Caki2 (cell line): ENCODE measurements at places on chromosomes 13 and 19.

DNA sequence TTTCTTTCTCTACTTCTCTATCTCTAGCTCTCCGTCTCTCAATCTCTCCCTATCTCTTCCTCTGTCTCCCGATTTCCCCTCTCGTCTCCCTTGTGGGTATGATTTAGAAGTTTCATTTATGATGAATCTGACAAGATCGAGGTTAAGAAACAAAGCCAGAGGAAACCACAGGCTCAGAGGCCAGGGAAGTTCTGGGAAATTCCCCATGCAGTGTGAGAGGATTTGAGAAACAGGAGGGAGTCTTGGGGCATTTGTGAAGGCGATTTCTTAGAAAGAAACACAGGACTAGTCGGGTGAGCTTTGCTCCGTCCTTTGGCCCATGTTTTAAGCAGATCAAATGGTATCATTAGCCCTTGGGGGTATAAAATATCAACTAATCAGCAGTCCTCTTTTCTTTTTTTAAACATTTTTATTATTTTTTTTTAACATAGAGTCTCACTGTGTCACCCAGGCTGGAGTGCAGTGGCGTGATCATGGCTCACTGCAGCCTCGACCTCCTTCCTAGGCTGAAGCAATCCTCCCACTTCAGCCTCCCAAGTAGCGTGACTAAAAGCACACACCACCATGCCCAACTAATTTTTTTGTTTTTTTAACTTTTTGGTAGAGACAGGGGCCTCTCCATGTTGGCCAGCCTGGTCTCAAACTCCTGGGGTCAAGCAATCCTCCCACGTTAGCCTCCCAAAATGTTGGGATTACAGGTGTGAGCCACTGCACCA lies 25.8 kb downstream of the TNFSF9 start:
- no peak for DNase-seq

- DNase-seq: no peak
These were observed 909 bp downstream of the CC2D1A start for GRCh38 chr19:13906910-13907309.

- no peak for DNase-seq
These were observed 95.6 kb upstream of the RFC3 start for GRCh38 chr13:33722216-33722915.

- DNase-seq: no peak
These were observed 8.5 kb upstream of the STK24 start for GRCh38 chr13:98585398-98585754.

DNA sequence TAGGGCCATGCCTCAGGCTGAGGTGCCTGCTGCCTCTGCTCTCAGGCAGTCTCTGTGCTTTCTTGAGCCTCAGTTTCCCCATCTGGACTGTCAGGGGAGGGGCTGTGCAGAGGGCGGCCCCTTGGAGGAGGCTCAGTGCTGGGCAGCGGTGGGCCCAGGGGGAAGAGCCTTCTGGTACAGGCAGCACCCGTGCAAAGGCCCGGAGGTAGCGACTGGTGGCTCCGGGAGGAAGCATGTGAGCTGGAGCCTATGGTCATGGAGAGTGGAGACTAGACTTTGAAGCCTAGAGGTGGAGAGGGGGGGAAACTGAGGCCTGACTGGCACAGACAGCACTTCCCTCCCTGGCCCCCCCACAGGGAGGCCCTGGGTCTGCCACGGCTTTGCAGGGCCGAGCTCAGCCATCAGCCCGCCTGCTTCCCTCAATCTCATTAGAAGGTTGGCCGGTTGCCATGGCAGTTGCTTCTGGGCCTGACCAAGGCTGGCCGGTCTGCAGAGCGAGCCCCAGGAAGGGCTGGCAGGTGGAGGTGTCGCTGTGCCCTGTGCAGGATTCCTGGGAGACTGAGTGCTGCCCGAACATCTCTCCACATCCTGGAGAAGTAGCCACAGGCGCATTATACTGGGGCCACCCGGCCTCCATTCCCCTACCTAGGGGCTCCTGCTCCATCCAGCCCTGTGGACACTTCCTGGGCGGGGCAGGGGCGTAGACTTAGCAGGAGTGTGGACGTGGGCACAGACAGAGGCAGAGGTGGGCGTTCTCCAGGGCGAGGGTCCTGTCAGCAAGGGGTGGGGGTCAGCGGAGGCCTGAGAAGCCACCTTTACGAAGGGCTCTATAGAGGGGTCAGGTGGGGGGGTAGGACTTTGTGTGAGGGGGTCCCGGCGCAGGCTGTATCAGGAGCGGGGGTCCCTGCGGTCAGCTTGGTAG lies 53.2 kb downstream of the CRTC1 start:
- no peak for DNase-seq

- DNase-seq: peak; percentile 90
These were observed 2.3 kb upstream of the HAS1 start for GRCh38 chr19:51726049-51726448.

GRCh38 chr19:35346193-35347052 lies 1.3 kb upstream of the FFAR1 start:
- DNase-seq: no peak

DNA sequence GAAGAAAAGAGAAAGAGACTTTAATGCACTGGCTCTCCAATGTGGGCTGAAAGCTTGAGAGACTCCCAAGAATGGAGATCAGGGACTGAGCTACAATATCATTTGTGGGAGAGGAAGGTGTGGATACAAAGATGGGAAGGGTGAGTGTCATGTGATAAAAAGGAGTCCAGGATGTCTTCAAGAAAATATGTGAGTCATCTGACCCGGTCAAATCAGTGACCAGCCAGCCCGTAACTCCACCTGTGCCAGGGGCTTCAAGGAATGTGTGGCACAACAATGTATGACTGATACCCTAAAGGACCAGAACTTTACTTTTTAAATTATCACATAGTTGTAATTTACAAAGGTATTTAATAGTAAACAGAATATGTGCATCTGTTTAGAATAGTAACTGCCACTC lies 97.2 kb downstream of the DOCK9 start:
- no peak for DNase-seq

GRCh38 chr13:87614276-87614675 lies 56.9 kb upstream of the SLITRK5 start:
- no peak for DNase-seq

- DNase-seq: no peak
These were observed 103.4 kb downstream of the LHFPL6 start for GRCh38 chr13:39499604-39500003.

- no peak for DNase-seq
These were observed 380.4 kb downstream of the PCDH9 start for GRCh38 chr13:66849706-66850105.

GRCh38 chr13:80633251-80633650 lies 292.3 kb upstream of the SPRY2 start:
- DNase-seq: no peak

DNA sequence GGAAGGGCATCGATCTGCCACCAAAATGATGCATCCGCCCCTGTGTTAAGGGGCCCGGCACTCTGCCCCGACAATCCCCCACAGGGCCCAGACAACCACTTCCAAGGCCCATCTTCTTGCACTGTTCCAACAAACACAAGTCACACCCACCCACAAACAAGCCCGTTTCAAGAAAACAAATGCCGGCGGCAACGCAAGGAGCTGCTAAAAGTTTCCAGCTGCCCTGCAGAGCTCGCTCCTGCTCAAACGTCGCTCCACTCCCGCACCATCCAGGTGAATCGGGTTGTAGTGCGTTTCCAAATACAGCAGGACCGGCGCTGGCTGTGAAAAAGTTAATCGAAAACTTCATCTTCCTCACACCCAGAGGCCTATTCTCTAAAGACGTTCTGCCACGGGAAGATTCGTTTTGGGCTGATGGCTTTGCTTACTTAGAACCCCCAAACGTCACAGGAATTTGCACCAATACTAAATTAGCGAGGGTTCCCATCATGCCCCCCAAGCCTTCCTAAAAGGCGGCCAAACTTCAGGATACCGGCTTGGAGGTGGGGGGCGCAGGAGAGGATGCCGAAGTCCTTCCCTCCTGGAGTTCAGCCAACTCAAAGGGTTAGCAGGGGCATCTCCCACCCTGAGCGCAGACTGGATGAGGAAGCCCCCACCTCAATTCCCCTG lies 107.4 kb upstream of the DOCK9 start:
- DNase-seq: no peak

DNA sequence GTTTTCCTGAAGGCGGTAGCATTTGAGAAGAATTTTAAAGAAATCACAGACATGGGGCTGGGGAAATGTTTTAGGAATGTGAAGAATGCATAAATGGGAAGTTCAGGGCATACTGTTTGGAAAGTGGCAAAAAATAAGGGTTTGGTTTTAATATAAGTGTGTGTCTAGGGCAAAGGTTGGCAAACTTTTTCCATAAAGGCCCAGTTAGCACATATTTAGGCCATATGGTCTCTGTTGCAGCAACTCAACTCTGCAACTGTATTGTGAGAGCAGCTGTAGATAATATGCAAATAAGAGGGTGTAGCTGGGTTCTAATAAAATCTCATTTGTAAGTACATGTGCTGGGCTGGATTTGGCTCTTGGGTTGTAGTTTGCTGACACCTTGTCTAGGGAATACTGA lies 521.9 kb downstream of the DIAPH3 start:
- DNase-seq: no peak

DNA sequence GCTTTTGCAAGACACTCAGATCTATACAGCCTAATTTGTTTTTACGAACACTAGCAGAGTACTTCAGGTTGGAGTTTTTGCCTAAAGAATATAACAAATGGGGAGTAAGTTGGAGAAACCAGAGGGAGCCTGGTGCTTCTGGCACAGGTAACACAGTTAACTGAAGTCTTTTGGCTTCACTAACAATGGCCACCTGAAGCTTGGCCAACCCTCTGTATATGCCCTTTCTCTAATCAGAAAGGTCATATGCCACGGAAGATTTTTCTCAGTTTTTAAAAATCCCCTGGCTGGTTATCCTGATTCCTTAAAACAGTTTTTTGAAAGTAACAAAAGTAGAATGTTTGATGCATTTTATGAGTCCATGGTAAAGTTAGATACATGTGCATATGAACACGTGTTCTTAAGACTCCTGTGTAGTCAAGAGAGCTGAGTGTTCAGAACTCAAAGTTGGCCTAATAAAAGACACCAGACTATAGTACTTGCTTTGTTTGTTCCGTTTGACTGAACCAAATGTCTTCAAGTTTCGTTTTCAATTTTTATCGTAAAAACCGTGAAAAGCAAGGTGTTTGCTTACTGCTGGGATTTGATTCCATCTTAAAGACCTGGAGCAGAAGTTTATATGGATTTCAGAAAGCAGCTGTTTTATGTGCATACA lies 137.5 kb downstream of the KCNRG start:
- no peak for DNase-seq

DNA sequence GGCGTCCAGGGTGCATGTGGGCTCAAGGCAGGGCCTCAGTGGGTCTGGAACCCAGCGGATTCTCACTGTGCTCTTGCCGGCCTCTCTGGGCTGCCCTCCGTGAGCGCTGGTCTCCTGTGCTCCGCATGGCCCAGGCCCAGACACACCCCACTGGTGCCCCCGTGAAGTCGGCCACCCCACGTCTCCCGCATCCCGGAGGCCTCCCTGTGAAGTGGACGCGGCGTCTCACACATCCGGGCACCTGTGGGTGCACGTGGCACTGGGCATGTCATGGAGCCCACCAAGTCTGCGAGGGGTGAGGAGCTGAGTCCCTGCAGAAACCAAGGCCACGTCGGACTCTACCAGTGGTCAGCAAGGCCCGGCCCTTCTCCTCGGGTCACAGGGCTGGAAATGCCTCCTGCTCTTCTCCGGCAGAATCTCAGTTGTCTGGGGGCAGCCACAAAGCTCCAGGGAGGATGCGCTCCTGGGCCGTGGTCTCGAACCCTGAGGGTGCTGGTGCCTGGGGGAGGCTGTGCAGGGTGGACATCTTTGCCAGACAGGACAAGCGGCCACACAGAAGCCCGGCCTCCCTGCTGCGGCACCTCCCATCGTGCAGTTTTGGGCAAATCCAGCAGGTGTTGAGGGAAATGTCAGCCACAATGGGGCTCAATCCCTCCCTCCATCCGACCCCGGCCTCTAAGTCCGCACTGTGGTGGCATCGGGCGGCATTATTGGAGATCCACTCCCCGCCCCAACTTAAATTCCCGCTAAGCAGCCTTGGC lies 2.2 kb downstream of the C13orf46 start:
- no peak for DNase-seq

- no peak for DNase-seq
These were observed 292.4 kb downstream of the TEX29 start for GRCh38 chr13:111612886-111613285.

DNA sequence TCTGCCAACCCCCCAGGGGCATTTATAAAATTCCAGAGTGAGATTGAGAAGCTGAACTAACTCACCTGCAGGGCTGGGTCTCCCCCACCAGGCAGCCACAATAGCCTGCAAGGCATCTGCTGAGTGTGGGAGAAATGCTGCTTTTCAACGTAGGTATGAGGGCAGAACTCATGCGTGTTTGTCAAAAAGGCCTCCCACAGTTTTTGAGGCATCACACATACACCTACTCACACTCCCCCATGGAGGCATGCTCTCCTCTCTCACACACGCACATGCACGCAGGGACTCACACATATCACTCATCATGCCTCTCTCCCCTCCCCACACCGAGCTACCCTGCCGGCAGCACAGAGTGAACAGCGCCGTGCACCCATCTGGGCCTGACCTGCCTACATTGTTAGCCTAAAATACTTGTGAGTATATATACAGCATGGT lies 390.5 kb downstream of the FGF9 start:
- no peak for DNase-seq

- no peak for DNase-seq
These were observed 188.1 kb downstream of the RFC3 start for GRCh38 chr13:34006011-34006410.

- no peak for DNase-seq
These were observed 30.9 kb upstream of the MED4 start for GRCh38 chr13:48125794-48126228.

- DNase-seq: no peak
These were observed 4.4 kb upstream of the TMEM272 start for GRCh38 chr13:51849145-51850101.

DNA sequence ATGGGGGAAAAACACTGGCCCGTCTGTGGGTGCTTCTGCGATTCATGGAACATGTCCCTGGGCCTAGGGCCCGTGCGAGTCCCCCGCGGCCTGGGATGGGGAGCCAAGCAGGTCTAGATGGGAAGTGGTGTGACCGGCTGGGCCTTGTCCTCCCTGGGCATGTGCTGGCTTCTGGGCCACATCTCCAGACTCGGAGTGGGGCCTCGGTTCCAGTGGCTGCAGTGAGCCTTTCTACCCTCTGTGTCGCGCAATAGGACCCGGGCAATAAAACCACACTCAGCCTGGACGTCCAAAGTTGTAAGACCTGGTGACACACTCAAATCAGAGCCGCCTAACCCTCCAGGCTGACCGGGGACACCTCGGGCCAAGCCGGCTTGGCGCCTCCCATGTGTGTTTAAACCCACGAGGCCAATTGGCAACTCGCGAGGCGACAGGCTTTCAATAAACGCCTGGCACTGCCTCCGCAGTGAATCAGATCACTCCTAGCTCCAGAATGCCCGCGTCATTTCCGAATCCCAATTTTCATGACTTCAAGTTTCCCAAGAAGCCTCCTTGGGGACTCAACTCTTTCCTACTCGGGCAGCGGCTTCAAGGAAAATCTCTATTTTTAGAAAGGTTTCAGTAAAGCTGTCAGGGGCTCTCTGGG lies 57.3 kb downstream of the KLF2 start:
- DNase-seq: no peak

GRCh38 chr13:111880185-111880584 lies 186.8 kb upstream of the SOX1 start:
- DNase-seq: no peak

- DNase-seq: no peak
These were observed 421 bp downstream of the TNPO2 start for GRCh38 chr19:12723381-12723640.

- DNase-seq: no peak
These were observed 88.3 kb downstream of the DOCK9 start for GRCh38 chr13:98889419-98890085.
